ENCODE measurements at places on chromosomes 7 and 10. TPM values are rescaled to one million over a fixed set of nuclear protein-coding genes. Genes with fewer than 3 reads are reported as not detected.

Gene LRRTM3
- 3.9 TPM for polyA plus RNA-seq

Gene GPR15LG
- polyA plus RNA-seq = 18.5 TPM

Gene PPP1R3C
- polyA plus RNA-seq = 95.9 TPM

Gene TDRD1
- polyA plus RNA-seq = 0.12 TPM

Gene SPAG6
- 6.0 TPM for polyA plus RNA-seq

Gene MRC1
- 13.6 TPM for polyA plus RNA-seq

Gene CYP2C18
- polyA plus RNA-seq = not detected

Gene PRRT4
- 10.1 TPM for polyA plus RNA-seq

Gene LDB3
- 871 TPM for polyA plus RNA-seq

Gene TSPAN33
- 50.3 TPM for polyA plus RNA-seq

Gene IRF5
- polyA plus RNA-seq = 1.4 TPM

Gene HPSE2
- 0.07 TPM for polyA plus RNA-seq

Gene GRK5
- 25.1 TPM for polyA plus RNA-seq

Gene GPC2
- polyA plus RNA-seq = 5.5 TPM

Gene YAE1
- 34.1 TPM for polyA plus RNA-seq

Gene SPDYE6
- 1.9 TPM for polyA plus RNA-seq

Gene LEP
- not detected for polyA plus RNA-seq

Gene FANK1
- 0.92 TPM for polyA plus RNA-seq

Gene LLCFC1
- polyA plus RNA-seq = 0.47 TPM

Gene LRIT1
- not detected for polyA plus RNA-seq

Gene HMX3
- not detected for polyA plus RNA-seq

Gene ASZ1
- not detected for polyA plus RNA-seq

Gene MYPN
- polyA plus RNA-seq = 54.3 TPM

Gene ERVW-1
- 1.9 TPM for polyA plus RNA-seq

Gene HNRNPF
- polyA plus RNA-seq = 95.9 TPM

Gene TTYH3
- polyA plus RNA-seq = 77.2 TPM

Gene HGF
- polyA plus RNA-seq = 8.3 TPM

Gene NRG3
- polyA plus RNA-seq = 0.40 TPM

Gene CALML3
- 0.38 TPM for polyA plus RNA-seq

Gene LIPM
- not detected for polyA plus RNA-seq

Gene COL17A1
- polyA plus RNA-seq = 84.9 TPM

Gene SFRP4
- polyA plus RNA-seq = 15.9 TPM

Gene GFRA1
- 39.7 TPM for polyA plus RNA-seq

Gene OR2A5
- polyA plus RNA-seq = not detected

Gene RAPGEF5
- 25.9 TPM for polyA plus RNA-seq

Gene CFAP70
- 2.6 TPM for polyA plus RNA-seq

Gene NUTM2E
- not detected for polyA plus RNA-seq

Gene SHOC2
- 37.7 TPM for polyA plus RNA-seq

Gene CYP3A7
- 1.1 TPM for polyA plus RNA-seq

Gene AKR1C8
- not detected for polyA plus RNA-seq

Gene TCERG1L
- 0.19 TPM for polyA plus RNA-seq

Gene SFMBT2
- polyA plus RNA-seq = 5.7 TPM

Gene SDK1
- polyA plus RNA-seq = 2.8 TPM

Gene RBP4
- polyA plus RNA-seq = 1.6 TPM

Gene MLLT10
- 26.3 TPM for polyA plus RNA-seq

Gene HOXA7
- 26.8 TPM for polyA plus RNA-seq

Gene TYW1B
- polyA plus RNA-seq = 4.4 TPM

Gene ASB10
- 4.4 TPM for polyA plus RNA-seq

Gene IGFBP1
- 0.30 TPM for polyA plus RNA-seq

Gene CUEDC2
- polyA plus RNA-seq = 35.7 TPM

Gene ALDH18A1
- 48.7 TPM for polyA plus RNA-seq

Gene MNX1
- polyA plus RNA-seq = not detected

Gene GRM8
- 1.1 TPM for polyA plus RNA-seq

Gene VIPR2
- polyA plus RNA-seq = 9.1 TPM

Gene PRXL2A
- 96.9 TPM for polyA plus RNA-seq

Data from muscle of arm (tissue), 14 donors.